Neural cell (in vitro differentiated cells): ENCODE measurements at places on chromosomes 12 and 14. TPM values are rescaled to one million over a fixed set of nuclear protein-coding genes. Genes with fewer than 3 reads are reported as not detected.

Gene ERP27
- not detected in 2 replicates for polyA plus RNA-seq

Gene BIN2
- not detected in 2 replicates for polyA plus RNA-seq

Gene DEPDC4
- 1.2 TPM in 1 of 2 replicates, not detected in the other for polyA plus RNA-seq

Gene PLEKHD1
- polyA plus RNA-seq = 0.52 TPM in 1 of 2 replicates, not detected in the other

Gene DENR
- polyA plus RNA-seq = 71.2 and 85.1 TPM in 2 replicates

Gene FAM186B
- polyA plus RNA-seq = not detected in 2 replicates

Gene MMP19
- not detected in 2 replicates for polyA plus RNA-seq

Gene VCPKMT
- 30.5 and 36.4 TPM in 2 replicates for polyA plus RNA-seq

Gene UBC
- polyA plus RNA-seq = 1,173 and 1,177 TPM in 2 replicates

Gene DMAC2L
- polyA plus RNA-seq = 17.1 and 17.9 TPM in 2 replicates

Gene CMA1
- not detected in 2 replicates for polyA plus RNA-seq

Gene LRRC43
- polyA plus RNA-seq = 2.2 and 4.8 TPM in 2 replicates

Gene GABARAPL1
- 213 and 253 TPM in 2 replicates for polyA plus RNA-seq

Gene CCNK
- polyA plus RNA-seq = 11.2 and 20.1 TPM in 2 replicates
